NCI-H510A (cell line): ENCODE measurements at places on chromosomes 16 and 17.

DNA sequence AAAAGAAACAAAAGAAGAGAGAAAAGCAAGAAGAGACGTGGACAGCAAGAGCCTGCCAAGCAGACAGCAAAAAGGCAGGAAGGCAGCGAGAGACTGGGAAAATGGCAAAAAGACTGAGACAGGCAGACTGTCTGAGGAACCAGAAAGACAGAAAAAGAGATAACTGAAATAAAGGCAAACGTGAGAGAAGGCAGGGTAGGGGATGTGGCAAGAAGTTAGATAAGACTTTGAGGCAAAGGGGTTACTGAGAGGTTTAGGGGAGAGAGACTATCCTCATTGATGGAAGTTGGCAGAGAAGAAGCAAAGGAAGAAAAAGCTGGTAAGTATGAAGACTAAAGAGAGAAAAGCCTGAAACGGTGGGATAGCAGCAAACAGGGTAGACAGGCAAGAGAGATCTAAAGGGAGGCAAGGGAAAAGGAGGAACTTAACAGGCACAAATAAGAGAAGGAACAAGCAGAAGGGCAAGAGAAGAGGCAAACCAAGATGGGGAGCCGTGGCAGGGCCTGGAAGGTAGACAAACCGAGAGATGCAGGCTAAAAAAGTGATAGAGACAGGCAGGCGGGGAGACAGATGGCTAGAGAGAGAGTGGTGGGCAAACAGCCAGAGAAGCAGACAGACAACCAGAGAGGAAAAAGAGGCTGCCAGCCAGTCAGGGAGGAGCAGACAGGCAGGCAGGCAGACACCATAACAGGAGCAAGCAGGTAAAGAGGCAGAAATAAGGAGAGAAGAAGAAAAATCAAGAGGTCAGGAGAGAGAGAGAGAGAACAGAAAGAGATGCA, 7.1 kb upstream of the CHD3 start:
- peak; percentile 50 for DNase-seq

- no peak for DNase-seq
Measured at GRCh38 chr16:53804467-53804866, 100.5 kb downstream of the FTO start.

DNA sequence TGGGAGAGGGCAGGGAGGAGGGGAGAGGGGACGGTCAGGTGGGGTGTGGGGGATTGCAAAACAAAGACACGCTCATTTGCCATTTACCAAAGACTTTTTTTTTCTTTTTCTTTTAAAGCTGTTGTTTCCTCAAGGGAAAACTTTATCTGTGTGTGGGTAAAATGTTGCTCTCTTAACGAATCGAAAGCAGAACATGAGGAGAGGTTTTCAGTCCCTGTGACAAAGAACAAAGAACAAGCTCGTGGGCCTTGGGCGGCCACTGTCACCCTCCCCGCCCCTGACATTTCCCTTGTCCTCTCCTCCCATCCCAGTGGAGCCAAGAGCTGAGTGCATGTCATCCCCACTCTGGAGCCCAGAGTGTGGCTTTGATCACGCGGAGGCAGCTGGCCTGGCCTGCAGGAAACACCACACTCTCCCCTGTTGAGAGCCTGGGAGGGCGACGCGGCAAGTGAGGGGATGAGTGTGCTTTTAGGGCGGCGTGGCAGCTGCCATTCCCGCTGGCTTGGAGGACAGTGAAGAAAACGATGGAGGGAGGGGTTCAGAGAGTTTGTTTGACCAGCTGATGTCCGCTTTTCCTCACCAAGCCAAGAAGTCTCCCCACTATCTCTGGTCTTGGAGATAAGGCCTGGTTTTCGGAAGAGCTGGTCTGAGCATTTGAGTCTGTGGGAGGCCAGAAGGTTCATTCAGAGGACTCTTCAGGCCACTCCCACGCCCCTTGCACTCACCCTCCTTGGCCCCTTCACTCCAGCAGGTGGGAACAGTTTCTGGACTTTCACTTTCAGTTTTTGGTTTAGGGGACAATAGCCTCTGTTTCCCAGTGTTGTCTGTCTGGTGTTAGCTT, 11.4 kb downstream of the CCR7 start:
- DNase-seq: no peak

DNA sequence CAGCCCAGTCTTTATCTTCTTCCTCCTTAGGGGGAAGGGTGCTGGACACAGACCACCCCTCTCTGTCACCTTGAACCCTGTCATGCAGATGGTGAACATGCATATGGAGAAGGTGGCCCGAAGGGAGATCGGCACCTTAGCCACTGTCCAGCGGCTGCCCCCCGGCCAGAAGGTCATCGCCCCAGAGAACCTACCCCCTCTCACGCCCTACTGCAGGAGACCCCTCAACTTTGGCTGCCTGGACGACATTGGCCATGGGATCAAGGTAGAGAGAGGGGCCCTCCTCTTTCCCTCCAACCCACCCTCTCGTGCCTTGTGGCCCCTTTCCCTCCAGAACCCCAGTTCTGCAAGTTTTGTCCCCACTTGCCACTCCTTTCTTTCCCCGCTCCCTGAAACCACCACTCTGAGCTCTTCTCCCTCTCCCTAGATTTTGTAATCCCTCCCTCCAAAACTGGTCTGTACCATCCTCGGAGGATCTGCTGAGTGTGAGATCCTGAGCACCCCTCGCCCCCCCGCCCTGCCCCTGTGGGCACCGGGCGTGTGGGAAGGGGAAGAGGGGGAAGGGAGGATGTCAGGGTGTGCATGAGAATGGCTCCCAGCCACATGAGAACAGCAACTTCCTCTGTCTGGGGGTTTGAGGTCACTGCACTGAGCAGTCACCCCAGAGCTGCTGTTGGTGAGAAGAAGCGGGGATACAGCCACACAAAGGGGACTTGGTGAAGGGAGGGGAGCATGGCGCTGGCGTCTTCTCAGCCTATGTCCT, 7.3 kb downstream of the ABI3 start:
- DNase-seq: no peak

- DNase-seq: no peak
Measured at GRCh38 chr17:66784621-66785364, 50.1 kb upstream of the CACNG5 start.

GRCh38 chr17:78124081-78124835, 4.3 kb downstream of the TMC6 start:
- no peak for DNase-seq

- no peak for DNase-seq
Measured at GRCh38 chr17:44768505-44769142, 9.8 kb downstream of the ADAM11 start.

- no peak for DNase-seq
Measured at GRCh38 chr16:15993128-15993527, 43.7 kb downstream of the ABCC1 start.

- no peak for DNase-seq
Measured at GRCh38 chr17:80328634-80329380, 68.2 kb downstream of the RNF213 start.

DNA sequence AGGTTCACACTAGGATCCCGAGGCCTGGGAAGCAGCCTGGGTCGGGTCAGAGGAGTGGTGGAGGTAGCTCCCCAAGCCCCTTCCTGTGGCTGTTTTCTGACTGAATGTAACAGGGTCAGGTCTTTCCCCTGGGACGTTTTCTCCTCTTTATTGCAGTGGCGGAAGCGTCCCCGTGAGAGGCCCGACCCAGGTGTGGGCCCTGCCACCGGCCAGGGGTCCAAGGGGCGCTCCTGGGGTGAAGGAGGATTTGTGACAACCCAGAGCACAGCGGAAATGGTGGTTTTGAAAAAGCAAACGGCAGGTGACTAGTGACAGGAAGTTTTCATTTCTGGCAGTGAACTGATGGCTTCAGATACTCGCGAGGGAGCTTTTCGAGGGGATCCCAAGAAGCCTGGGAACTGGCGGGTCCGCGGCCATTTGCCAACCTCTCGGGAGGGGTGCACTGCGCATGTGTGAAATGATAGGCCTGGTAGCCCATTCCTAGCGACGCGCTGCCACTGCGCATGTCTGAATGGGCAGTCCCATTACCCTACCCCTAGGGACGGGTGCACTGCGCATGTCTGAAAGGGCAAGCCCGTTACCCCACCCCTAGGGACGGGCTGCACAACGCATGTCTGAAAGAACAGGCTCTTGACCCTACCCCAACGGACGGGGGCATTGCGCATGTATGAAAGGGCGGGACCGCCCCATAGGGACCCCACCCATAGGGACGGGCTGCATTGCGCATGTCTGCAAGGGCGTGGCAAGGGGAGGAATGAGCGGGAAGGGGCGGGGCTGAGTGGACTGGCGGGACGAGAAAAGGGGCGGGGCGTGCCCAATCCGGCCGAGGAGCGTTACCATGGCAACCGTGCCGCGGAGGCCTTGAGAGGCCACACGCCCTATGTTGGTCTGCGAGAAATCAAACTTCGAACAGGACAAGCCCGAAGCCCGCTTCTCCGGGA, 1747.9 kb downstream of the TP53TG3F start:
- DNase-seq: peak; percentile 75

DNA sequence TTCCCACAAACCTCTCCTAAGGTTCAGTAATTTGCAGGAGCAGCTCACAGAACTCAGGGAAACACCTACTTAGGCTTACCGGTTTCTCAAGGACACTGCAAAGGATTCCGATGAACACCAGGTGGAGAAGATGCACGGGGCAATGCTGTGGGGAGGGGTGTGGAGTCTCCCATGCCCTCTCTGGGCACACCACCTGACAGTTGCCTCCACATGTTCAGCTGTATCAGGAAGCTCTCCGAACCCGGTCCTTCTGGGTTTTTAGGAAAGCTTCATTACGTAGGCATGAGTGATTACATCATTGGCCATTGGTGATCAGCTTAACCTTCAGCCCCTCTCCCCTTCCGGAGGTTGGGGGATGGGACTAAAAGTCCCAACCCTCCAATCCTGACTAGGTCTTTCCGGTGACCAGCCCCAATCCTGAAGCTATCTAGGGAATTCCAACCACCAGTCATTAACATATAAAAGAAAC, 21.6 kb downstream of the C17orf58 start:
- DNase-seq: no peak

- no peak for DNase-seq
Measured at GRCh38 chr16:17776888-17777287, 306.1 kb upstream of the XYLT1 start.

GRCh38 chr17:69516911-69517310, 102.4 kb downstream of the MAP2K6 start:
- DNase-seq: no peak

DNA sequence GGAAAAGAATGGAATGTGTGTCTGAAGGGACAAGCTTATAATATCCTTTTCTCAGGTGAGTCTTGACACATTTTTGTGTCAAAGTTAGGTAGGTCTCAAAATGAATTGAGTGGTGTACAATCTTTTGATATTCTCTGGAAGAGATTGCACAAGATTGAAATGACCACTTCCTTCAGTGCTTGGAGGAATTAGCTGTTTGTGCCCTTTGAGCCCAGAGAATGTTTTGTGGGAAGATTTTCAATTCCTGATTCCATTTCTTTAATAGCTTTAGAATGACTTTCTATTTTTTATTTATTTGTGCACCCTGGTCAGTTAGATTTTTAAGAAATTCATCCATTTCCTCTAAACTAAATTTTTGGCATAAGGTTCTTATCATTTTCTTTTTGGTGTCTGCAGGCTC, 1.6 kb upstream of the CCL13 start:
- no peak for DNase-seq

DNA sequence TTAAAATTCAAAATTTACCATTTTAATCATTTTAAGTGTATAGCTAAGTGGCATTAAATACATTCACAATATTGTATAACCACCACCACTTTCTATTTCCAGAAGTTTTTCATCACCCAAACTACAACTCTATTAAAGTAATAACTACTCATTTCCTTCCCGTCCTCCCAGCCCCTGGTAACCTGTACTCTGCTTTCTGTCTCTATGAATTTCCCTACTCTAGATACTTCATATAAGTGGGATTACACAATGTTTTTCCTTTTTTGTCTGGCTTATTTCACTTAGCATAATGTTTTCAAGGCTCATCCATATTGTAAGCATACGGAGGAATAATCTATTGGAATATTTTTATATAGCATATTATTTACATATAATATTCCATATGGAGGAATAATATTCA, 29.7 kb downstream of the ESRP2 start:
- no peak for DNase-seq

DNA sequence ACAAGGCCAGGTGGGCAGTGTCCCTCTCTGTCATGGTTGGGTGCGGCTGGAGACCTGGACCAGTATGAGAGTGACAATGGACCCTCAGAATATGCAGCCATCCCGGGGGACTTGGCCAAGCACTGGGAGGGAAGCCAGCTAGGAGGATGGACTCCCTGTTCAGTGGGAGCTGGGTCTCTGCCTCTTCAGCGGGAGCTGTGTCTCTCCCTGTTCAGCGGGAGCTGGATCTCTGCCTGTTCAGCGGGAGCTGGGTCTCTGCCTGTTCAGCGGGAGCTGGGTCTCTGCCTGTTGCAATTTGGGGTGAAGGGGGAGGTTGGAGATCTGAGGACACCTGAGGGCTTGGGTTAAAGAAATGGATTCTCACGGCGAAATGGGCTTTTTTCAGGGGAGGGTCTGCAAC, 3.8 kb upstream of the PRSS33 start:
- DNase-seq: no peak

DNA sequence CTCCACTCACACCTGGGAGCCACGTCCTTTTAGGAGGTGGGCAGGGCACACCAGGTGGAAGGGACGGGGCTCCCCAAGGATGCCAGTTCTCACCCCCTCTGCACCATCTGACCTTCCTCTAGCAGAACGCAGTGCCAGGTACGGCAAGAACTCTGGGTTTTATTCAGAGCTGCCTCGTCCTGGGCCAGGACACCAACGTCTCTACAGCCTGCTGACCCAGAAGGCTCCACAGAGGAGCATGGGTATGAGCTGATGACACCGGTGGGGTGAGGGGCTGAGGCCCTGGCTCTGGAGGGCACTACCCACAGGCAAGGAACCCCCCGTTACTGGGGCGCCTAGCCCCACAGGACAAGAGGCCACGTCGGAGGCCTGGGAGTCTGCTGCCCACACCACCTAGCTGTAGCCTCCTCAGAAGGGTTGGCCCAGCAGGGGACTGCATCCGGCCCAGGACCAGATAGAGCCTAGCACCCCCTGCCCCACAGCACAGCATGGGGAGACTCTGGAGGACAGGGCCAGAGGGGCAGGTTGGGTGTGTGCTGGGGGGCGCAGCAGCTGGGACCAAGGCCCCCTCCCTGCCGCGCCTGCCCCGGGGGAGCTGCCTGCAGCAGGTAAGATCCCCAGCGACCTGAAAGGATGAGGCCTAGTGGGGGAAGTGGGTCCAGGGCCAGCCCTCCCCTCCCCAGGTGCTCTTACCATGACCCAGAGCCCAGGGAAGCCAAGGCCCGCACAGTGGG, 13.9 kb downstream of the BCAR1 start:
- no peak for DNase-seq

DNA sequence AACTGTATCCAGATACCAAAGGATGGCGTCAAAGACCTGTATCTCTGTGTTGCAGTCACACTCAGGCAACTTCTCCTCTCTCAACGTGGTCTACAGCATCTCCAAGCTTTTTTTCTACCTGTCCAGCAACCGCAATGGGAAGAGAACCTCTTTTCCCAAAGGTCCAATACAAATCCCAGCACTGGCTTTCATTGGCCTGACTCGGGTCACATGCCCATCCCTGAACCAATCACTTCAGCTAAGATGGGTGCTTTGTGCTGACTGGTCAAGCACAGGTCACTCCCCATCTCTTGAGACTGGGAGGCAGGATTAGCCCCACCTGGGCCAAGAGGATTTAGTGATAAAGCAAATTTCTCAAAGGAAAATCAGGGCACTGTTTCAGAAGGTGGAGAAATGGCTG, 71.2 kb upstream of the C16orf82 start:
- DNase-seq: no peak

- no peak for DNase-seq
Measured at GRCh38 chr16:1961651-1962067, 2.3 kb downstream of the NDUFB10 start.
